ENCODE measurements at places on chromosomes 2 and 18. TPM values are rescaled to one million over a fixed set of nuclear protein-coding genes. Genes with fewer than 3 reads are reported as not detected.

DNA sequence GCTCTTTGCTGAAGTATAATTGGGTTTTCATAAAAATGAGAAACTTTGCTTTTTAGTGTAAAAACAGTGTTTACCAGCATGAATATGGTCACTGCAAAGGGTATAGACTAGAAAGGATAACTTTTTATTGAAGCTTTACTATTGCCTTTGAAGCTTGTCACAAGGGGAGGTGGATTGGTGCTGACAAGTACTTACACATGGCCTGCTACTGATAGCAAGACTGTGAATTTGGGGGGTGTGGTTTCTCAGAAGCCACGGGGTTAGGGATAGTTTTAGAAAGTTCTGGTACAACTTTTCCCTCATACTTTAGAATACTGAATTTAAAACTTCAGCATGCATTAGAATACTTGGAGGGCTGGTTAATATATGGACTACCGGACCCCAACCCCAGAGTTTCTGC is 294.1 kb downstream of the SOCS6 start:
- H3K36me3 ChIP-seq = no peaks in the 10 kb centered on the region
- no peak overlapping the region for H3K27ac ChIP-seq
- H3K4me3 ChIP-seq = no peak overlapping the region
- H3K27me3 ChIP-seq = no peaks in the 10 kb centered on the region
- no peaks in the 10 kb centered on the region for H3K4me1 ChIP-seq

- no peaks in the 10 kb centered on the region for H3K36me3 ChIP-seq
- H3K4me3 ChIP-seq = no peak overlapping the region
- H3K27ac ChIP-seq = no peak overlapping the region
- H3K4me1 ChIP-seq = no peaks in the 10 kb centered on the region
- DNase-seq = no peak
These were observed 657.1 kb upstream of the SOX11 start for GRCh38 chr2:5035057-5035488.

DNA sequence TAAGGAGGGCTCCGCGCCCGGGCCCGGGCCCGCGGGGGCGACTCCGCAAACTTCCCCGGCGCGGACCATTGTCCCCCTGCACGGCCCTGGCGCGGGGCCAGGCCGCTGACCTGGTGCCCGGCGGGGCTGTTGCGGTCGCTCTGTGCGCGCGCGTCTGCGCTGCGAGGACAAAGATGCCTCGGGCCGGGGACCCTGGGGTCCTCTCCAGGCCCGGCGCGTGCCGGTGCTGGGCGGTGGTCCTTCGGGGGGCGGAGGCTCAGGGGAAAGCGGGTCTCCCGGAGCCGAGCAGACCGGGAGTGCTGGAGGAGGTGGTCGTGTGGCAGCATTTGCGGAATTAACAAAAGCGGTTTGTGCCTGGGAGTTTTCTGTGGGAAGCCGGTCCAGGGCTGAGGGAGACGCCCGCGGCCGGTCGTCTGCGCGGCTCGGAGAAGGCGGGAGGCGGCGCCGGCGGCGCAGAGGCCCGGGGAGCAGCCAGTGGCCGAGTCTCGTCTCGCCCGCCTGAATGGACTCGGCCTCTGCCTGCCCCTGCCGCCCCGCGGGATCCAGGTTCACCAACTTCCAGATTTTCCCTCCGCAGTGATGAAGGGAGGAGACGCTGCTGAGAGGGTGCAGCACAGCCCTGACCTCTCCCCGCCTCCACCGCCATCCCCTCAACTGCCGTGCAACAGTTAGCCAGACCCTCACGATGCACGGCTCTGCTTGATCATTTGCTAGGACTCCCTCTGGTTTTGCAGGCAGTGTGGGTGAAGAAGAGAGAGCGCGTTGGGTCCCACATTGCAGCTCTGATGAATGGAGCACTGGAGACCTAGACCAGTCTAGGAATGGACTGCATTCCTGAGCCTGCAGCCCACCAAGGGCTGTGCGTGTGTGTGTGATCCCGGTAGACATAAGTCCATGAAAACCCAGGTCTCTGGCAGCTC is 705 bp downstream of the EFR3B start:
- H3K27ac ChIP-seq = peak overlapping the region; percentile 65
- H3K4me3 ChIP-seq = peak overlapping the region; percentile 58
- no peaks in the 10 kb centered on the region for H3K27me3 ChIP-seq
- peak; percentile 34 for DNase-seq

- H3K4me3 ChIP-seq = no peak overlapping the region
- H3K36me3 ChIP-seq = no peaks in the 10 kb centered on the region
- H3K27ac ChIP-seq = no peak overlapping the region
- DNase-seq = peak; percentile 54
- H3K4me1 ChIP-seq = no peaks in the 10 kb centered on the region
These were observed 34.1 kb downstream of the WDR35 start for GRCh38 chr2:19955544-19956422.

DNA sequence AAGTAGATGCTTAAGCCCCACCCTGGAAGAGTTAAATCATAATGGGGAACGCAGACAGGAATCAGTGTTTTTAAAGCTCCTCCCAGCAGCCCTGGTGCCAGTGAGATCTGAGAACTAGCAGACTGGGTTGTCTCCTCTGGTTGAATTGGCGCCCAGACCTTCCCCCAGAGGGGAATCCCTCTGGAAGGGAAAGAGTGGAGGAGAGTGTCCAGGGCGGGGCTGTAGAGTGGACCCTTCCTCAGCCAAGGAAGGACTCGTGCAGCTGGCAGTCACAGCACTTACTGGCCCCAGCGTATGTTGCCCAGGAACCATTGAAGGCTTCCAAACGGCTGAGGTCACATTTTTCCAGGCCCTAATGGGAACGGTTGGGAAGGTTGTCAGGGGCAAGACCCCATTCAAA is 62.5 kb downstream of the TGOLN2 start:
- H3K36me3 ChIP-seq = no peaks in the 10 kb centered on the region
- no peak overlapping the region for H3K27ac ChIP-seq
- H3K4me3 ChIP-seq = no peak overlapping the region
- H3K27me3 ChIP-seq = no peaks in the 10 kb centered on the region
- no peaks in the 10 kb centered on the region for H3K4me1 ChIP-seq
- DNase-seq = no peak

Gene UNC80
- total RNA-seq = not detected

- no peak for DNase-seq
- H3K36me3 ChIP-seq = no peaks in the 10 kb centered on the region
- H3K4me1 ChIP-seq = no peaks in the 10 kb centered on the region
- no peak overlapping the region for H3K27ac ChIP-seq
- H3K4me3 ChIP-seq = no peak overlapping the region
These were observed 332.4 kb upstream of the KYNU start for GRCh38 chr2:142545036-142545435.

DNA sequence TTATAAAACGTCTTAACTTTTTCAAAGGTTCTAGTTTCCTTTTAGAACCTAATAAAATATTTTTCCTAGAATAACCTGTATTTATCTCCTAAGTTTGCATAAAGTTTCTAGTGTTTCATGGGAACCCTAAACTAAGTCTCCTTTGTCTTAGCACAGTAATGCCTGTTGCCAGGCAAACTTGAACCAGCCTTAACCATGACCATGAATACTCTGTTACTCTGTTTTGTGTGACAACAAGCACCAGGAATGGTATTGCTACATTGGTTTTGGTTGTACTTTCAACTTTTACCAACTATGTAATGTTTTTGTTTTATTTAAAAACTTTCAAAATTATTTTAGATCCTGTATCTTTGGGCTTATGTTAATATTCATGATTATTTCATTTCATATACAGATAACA is 137.6 kb downstream of the CERS6 start:
- no peaks in the 10 kb centered on the region for H3K36me3 ChIP-seq
- no peaks in the 10 kb centered on the region for H3K27me3 ChIP-seq
- no peak for DNase-seq
- no peaks in the 10 kb centered on the region for H3K4me1 ChIP-seq
- no peak overlapping the region for H3K27ac ChIP-seq

DNA sequence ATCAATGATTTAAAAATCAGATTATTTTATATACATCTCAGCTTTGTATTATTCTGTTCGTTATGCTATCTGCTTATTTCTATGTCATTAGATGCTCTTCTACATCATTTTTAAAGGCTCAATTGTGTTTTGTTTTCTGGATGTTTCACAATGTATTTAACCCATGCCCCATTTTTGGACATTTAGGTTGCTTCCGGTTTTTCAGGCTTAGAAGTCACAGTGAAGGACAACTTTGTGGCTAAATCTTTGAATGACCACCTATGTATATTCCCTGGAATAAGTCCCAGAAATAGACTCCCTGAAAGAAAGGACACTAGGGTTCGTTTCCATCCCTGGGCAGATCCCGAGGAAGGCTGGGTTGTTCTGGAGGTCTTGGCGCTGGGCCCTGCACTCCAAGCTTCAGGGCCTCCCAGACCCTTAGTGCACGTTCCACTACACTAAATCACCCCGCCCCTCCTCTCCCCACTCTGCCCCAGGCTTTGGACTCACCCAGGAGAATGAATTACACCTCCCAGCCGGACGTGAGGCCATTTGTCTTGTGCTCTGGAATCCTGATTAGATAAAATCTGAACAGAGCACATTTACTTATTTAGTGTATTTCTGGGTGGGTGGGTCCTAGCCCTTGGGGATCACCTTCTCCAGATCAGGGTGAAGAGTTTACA is 188.2 kb downstream of the ZFP36L2 start:
- DNase-seq = peak; percentile 28
- no peak overlapping the region for H3K4me3 ChIP-seq
- no peaks in the 10 kb centered on the region for H3K36me3 ChIP-seq
- H3K27me3 ChIP-seq = no peaks in the 10 kb centered on the region
- H3K27ac ChIP-seq = no peak overlapping the region

Gene EGR4
- not detected for total RNA-seq

Gene PARD6G
- 1.5 TPM for total RNA-seq

- H3K4me3 ChIP-seq = no peak overlapping the region
- no peak overlapping the region for H3K27ac ChIP-seq
- H3K36me3 ChIP-seq = no peaks in the 10 kb centered on the region
- H3K27me3 ChIP-seq = no peaks in the 10 kb centered on the region
- peaks cover 12% of the 10 kb centered on the region for H3K4me1 ChIP-seq
These were observed 146.3 kb downstream of the WDSUB1 start for GRCh38 chr2:159140070-159140769.

- peaks cover 1% of the 10 kb centered on the region for H3K36me3 ChIP-seq
- H3K27me3 ChIP-seq = no peaks in the 10 kb centered on the region
- no peak for DNase-seq
- no peak overlapping the region for H3K27ac ChIP-seq
- no peak overlapping the region for H3K4me3 ChIP-seq
- H3K4me1 ChIP-seq = no peaks in the 10 kb centered on the region
These were observed 6.5 kb downstream of the PER2 start for GRCh38 chr2:238281826-238282480.
